IMR-90 (cell line): ENCODE measurements at places on chromosomes 6 and 20. TPM values are rescaled to one million over a fixed set of nuclear protein-coding genes. Genes with fewer than 3 reads are reported as not detected.

Gene COL12A1
- 452 and 502 TPM in 2 replicates for total RNA-seq

Gene KCNQ2
- not detected in 2 replicates for total RNA-seq

Gene CCN6
- not detected in 2 replicates for total RNA-seq

Gene BTN1A1
- not detected in 2 replicates for total RNA-seq

Gene KIF6
- total RNA-seq: under 0.01 TPM in 1 of 2 replicates, not detected in the other

Gene L3MBTL3
- total RNA-seq: 7.2 and 14.4 TPM in 2 replicates
